ENCODE measurements at places on chromosomes 6 and 20.

GRCh38 chr6:22886650-22887581, 317.6 kb downstream of the HDGFL1 start:
- no peak overlapping the region for H3K27ac ChIP-seq
- H3K36me3 ChIP-seq = no peaks in the 10 kb centered on the region
- no peaks in the 10 kb centered on the region for H3K4me1 ChIP-seq
- no peaks in the 10 kb centered on the region for H3K27me3 ChIP-seq

DNA sequence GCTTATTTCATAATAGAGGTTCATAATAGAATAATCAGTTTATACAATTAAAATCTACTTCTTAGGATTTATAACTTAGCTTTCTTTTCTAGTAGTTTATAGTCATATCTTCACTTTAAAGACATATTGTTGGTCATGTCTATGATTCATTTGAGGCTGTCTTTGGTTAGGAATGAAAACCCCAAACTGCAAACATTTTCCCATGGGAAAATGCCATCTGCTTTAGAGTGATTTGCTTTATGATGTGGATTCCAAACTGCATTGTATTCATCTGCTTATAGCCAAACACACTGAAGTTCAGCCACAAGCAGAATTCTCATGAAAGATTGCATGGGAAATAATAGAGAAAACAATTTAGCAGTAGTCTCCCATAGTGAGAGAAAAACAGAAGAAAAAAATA, 128.0 kb downstream of the RFPL4B start:
- no peaks in the 10 kb centered on the region for H3K4me1 ChIP-seq
- no peaks in the 10 kb centered on the region for H3K27me3 ChIP-seq
- H3K27ac ChIP-seq = no peak overlapping the region
- no peak overlapping the region for H3K4me3 ChIP-seq

DNA sequence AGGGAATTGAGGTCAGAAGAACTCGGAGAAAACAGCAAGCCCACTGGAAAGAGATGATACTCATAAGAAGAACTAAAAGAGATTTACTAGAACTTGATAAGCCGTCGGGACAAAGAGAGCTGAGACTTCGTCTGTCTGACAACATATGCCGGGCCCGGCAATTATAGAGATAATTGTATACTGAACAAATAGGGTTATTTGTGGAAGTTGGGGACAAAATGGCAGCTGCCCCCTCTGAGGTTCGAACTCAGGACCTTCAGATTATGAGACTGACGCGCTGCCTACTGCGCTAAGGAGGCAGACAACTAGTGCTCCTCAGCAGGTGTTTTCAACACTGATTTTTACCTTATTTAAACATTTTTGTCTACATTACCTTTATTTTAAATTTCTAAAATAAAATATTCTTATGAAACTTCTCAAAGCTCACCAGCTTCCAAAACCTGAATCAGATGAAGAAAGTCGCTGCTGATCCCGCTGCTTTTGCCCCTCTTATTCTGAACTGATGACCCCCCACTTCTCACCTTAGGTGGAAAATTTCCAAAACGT, 29.3 kb upstream of the TRIM27 start:
- H3K27ac ChIP-seq = no peak overlapping the region
- peak overlapping the region; percentile 34 for H3K4me3 ChIP-seq
- H3K36me3 ChIP-seq = no peaks in the 10 kb centered on the region
- peaks cover 15% of the 10 kb centered on the region for H3K27me3 ChIP-seq

DNA sequence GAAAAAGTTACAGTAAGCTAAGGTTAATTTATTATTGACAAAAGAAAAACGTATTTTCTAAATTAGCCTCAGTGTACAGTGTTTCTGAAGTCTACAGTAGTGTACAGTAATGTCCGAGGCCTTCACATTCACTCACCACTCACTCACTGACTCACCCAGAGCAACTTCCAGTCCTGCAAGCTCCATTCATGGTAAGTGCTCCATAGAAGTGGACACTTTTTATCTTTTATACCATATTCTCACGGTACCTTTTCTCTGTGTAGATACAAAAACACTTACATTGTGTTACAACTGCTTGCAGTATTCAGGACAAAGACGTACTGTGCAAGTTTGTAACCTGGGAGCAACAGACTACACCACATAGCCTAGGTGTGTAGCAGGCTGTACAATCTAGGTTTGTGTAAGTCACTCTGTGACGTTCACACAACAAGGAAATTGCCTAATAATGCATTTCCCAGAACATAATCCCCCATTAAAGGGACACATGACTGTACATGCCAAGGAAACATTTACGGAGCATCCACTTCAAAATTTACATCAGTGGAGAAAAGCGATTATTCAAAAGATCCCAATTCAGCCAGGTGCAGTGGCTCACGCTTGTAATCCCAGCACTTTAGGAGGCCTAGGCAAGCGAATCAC, 133.4 kb downstream of the BANF2 start:
- DNase-seq = no peak
- peaks cover 16% of the 10 kb centered on the region for H3K4me1 ChIP-seq
- H3K27ac ChIP-seq = no peak overlapping the region
- H3K36me3 ChIP-seq = no peaks in the 10 kb centered on the region
- H3K4me3 ChIP-seq = no peak overlapping the region
- no peaks in the 10 kb centered on the region for H3K27me3 ChIP-seq

DNA sequence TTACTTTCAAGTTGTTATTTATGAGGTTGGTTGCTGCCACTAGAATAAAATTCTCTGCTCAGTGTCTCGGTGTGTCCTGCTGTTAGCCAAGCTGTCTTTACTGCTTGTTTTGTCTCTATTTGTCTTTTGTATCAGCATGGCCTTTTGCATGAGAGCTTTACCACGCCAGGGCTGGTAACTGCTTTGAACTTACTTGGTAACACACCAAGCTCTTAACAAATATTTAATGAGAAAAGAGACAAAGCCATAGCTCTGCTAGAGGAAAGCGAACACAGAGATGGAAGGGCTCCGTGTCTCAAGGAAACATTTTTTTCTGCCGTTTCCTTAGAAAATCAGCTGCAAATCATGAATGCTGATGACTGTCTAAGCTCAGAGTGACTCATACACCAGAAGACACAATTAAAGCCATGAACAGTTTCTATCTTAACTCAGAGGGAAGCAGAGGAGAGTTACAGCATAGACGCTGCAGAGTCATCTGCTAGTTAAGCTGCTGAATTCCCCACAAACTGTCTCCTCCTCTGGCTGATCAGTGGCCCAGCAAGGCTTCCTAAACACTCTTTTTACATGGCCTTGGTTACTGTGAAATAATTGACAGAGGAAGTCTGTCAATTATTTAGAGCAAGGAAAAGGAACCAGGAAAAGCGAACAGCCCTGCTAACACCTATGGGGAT, 44.8 kb downstream of the AGPAT4 start:
- DNase-seq = peak; percentile 40
- H3K36me3 ChIP-seq = peaks cover 8% of the 10 kb centered on the region
- H3K4me3 ChIP-seq = no peak overlapping the region
- peak overlapping the region; percentile 51 for H3K27ac ChIP-seq
- no peaks in the 10 kb centered on the region for H3K27me3 ChIP-seq

- no peaks in the 10 kb centered on the region for H3K36me3 ChIP-seq
- H3K4me3 ChIP-seq = no peak overlapping the region
- no peak overlapping the region for H3K27ac ChIP-seq
- no peak for DNase-seq
- H3K27me3 ChIP-seq = no peaks in the 10 kb centered on the region
- H3K4me1 ChIP-seq = peaks cover 3% of the 10 kb centered on the region
Observed at GRCh38 chr6:111612379-111612778, 6.7 kb upstream of the TRAF3IP2 start.

DNA sequence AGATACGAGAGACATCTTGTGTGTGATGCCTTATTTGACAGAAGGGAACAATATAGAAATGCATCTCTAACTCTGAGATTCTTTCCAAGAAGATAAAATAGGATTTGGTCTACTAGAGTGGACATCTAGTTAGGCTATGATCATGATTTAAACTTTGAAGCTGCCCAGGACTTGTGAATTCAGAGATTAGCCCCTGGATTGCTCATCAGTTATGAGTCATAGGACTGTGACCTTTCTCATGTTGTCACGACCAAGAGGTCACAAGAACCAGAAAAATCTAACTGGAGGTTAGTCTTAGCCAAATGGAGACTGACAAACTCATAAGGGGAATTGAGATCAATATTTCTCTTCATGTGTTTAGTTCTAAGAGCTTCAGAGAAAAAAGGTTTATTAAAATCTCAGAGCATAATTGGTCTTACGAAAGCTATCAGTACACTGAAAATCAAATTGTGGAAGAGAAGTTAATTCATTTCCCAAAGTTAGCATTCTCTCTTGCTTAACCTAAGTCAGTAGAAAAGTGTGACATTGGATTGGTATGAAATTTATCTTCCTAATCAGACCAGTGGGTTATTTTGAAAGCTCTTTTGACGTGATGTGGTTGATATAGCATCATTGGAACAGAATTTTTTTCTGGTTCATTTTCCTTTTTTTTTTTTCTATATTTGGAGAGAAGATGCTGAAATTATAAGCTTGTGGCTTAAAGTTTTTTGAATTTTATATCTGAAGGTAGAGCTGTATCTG, 245.7 kb downstream of the RNF144B start:
- no peak overlapping the region for H3K27ac ChIP-seq
- H3K4me3 ChIP-seq = no peak overlapping the region

DNA sequence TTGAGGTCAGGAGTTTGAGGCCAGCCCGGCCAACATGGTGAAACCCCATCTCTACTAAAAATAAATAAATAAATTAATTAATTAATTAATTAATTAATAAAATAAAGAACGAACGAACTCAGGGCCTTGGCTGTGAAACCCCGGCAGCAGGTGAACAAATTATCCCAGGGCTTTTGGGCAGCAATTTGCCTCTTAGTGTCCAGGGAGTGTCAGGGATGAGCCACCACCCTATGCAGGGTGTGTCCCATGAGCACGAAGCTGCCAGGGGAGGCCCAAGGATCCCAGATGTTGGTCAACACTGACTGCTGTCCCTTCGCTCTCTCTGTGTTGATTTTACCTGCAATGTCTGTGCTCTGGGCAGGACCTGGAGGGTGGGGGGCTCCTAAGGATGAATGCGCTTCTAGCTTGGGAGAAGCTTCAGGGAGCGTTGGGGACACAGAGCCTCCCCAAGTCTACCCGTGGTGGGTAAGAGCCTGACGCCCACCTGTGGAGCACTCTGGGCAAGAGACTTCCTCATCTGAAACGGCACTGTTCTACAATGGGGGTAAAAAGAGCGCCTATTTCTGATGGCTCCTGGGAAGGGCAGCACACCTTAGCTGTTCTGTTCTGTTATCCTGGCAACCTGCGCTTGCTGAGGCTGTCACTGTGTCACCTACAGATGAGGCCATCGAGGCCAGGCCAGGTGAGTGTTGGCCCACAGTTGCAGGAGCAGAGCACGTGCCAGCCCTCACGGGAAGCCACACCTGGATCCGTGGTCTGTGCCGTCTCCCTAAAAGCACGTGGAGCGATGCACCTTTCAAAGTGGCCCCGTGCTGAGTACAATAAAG, 125.5 kb upstream of the CDH4 start:
- no peak overlapping the region for H3K27ac ChIP-seq
- H3K4me1 ChIP-seq = peaks cover 14% of the 10 kb centered on the region
- no peak overlapping the region for H3K4me3 ChIP-seq
- H3K27me3 ChIP-seq = peaks cover 4% of the 10 kb centered on the region
- H3K36me3 ChIP-seq = no peaks in the 10 kb centered on the region
- no peak for DNase-seq

DNA sequence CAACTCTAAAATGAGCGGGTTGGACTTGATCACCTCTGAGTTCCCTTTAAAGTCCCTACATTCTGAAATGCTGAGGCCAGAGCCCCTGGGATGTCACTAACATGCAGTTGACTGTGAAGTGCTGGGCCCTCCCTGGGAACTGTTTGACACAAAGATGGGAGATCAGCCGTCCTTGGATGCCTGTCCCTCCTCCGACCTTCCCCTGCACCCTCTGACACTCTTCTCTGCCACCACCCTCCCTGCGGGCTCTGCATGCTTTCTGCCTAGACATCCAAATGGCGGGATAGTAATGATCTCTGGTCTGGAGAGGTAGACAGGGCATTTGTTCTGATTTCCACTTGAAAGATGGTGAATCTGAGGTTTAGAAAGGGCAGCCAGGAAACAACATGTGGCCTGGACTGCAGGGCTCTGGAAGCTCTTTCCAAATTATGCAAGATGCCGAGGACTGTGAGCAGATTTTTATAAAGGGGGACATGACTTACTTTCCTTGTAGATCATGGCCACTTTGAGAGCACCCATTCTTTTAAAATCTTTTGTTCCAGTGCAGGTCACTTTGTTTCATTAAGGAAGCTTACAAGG, 113.2 kb downstream of the ZDHHC14 start:
- H3K4me3 ChIP-seq = no peak overlapping the region
- no peaks in the 10 kb centered on the region for H3K27me3 ChIP-seq
- peaks cover 29% of the 10 kb centered on the region for H3K4me1 ChIP-seq
- peaks cover 2% of the 10 kb centered on the region for H3K36me3 ChIP-seq
- DNase-seq = no peak

DNA sequence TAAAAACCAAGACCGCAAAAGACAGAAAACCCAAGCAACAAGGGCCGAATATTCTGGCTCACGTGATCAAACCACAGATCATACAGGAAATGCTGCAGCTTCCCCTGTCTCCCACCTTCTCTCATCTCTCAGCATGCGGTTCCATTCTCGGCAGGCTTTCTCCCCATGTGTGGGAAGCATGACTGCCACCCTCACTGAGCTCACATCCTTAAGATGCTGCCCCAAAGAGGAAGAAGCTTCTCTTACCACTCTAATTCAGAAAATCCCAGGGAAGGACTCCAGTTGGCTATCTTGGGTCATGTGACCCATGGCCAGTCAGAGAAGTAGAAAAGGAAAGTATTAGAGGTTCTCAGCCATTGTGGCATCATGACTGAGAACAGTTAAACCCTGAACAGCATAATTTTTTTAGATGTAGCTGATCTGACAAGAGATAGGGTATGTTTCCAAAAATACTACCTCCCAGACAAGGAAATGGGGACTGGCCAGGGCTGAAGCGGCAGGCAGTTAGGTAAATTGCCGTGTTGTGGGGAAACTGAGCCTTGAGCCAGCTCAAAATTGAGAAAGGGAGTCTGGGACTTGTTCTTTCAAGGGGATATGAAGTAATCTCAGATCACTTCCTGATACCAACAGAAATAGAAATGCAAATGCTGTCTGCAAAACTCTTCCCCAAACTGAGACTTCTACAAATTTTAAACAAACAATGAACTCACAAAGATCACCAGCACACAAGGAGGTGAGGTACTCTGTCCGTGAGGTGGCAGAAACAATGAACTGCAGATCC, 37.1 kb upstream of the GRM4 start:
- no peak for DNase-seq
- H3K4me3 ChIP-seq = no peak overlapping the region
- H3K27me3 ChIP-seq = no peaks in the 10 kb centered on the region
- H3K36me3 ChIP-seq = no peaks in the 10 kb centered on the region

Measured in spinal cord (tissue), 10 donors.